WERI-Rb-1 (cell line): ENCODE measurements at places on chromosomes 6 and 20.

GRCh38 chr6:162819284-162819683, 91.5 kb downstream of the PACRG start:
- DNase-seq, result no peak

GRCh38 chr6:5109436-5109835, 24.3 kb downstream of the PPP1R3G start:
- no peak for DNase-seq

DNA sequence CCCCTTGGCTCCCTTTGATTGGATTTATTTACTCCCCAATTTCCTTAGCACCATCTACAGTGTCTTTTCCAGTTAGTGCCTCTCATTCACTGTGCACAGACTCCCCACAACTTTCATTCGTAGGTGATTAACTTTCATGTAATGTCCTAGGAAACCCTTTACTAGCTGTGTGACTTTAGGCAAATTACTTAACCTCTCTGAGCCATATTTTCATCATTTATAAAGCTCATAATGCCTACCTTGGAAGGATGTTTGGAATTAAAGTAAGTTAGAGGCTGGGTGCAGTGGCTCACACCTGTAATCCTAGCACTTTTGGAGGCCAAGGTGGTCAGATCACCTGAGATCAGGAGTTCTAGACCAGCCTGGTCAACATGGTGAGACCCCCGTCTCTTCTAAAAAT, 20.1 kb downstream of the C6orf15 start:
- DNase-seq, result no peak

GRCh38 chr20:10647471-10647870, 26.3 kb downstream of the JAG1 start:
- peak; percentile 30 for DNase-seq

DNA sequence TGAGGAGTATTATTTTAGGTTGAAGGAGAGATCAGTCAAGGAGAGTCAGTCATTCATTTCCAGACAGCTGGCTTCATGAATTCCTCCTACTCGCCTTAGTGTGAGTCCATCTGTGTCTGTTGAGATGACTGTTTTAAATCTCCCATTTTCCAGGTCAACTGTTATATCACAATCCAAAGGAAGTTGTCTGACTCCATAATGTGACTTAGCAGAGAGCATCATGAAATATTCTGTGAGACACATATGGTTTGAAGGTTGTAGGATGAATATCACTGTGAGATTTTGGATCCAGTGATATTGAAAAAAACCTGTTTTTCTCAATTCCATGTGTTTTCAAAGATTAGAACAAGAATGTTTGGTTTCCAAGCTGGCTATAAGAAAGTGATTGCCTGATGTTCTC, 530.2 kb upstream of the MAN1A1 start:
- no peak for DNase-seq

GRCh38 chr6:144234399-144234798, 50.7 kb upstream of the UTRN start:
- no peak for DNase-seq

DNA sequence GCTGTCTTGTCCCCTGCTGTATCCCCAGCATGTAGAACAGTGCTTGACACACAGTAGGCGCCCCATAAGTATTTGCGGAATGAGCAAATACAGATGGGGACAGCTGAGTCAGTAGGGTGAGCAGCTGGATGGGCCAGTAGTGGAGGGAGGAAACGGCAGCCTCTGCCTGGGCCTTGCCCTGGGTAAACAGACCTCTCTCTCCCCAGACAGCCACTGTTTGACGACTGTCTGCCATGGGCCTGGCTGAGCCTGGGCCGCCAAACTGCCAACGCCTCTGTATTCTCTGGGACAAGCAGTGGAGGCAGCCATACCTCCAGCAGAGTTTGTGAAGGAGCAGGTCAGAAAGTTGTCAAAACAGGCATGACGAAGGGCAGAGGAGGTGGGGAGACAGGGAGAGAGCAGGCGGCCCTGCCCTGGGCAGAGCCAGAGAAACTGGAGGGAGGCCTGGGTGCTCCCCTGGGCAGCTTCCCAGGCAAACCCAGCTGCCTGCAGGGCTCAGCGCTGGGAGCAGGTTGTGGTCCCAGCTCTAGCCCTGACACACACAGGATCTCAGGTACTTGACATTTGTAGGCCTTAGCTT, 15.2 kb downstream of the HNF4A start:
- no peak for DNase-seq

GRCh38 chr6:15287670-15288375, 42.0 kb downstream of the JARID2 start:
- DNase-seq, result no peak
